Activated naive CD4-positive, alpha-beta T cell treated with Interleukin-2 at 50 U/mL for 16 hours (primary cell): ENCODE measurements at places on chromosomes 3 and 15.
A peak's percentile ranks its signal among the peaks of the same experiment; 100 is the strongest.

- no peak for DNase-seq
Observed at GRCh38 chr15:80441041-80441440, 36.9 kb downstream of the ARNT2 start.

GRCh38 chr3:111476701-111477100 lies 65.3 kb upstream of the CD96 start:
- no peak for DNase-seq

DNA sequence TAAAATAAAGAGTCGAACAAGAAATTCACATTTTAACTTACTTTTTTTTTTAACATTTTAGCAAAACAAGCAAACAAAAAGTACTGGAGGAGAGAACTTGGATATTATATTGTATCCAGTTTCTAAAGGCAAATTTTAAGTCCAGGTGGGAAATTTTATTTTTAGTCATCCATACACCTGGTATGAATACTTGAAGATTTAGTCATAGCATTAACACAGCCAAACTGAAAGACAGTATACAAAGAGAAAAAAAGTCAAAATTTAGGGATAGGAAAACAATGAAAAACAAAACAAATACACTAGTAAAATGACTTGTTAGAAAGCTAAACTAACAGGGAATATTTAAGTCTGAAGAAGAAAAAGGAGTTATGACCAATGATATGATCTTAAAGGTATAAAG lies 69.1 kb downstream of the PROS1 start:
- DNase-seq, result no peak

DNA sequence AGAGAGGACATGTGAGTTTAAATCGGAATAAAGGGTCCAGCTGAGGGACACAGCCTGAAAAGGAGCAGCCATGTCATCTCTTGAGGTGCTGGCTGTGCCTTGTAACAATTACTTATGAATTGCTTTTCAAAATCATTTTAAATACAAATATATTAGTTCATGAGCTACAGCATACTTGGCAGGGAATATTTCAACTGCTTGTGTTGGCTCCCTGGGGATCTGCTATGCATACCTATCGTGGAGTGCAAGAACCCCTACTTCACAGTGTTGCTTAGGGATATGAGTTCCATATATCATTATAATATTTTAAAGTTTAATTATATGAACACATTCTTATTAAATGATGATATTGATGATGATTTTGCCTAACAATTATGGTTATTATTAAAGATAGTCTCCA lies 19.1 kb upstream of the P2RY14 start:
- DNase-seq, result no peak

GRCh38 chr15:31147456-31147855 lies 45.9 kb upstream of the TRPM1 start:
- DNase-seq, result no peak

- no peak for DNase-seq
Observed at GRCh38 chr3:9615003-9615628, 34.2 kb upstream of the MTMR14 start.

GRCh38 chr3:182400838-182401237 lies 392.5 kb upstream of the ATP11B start:
- no peak for DNase-seq

DNA sequence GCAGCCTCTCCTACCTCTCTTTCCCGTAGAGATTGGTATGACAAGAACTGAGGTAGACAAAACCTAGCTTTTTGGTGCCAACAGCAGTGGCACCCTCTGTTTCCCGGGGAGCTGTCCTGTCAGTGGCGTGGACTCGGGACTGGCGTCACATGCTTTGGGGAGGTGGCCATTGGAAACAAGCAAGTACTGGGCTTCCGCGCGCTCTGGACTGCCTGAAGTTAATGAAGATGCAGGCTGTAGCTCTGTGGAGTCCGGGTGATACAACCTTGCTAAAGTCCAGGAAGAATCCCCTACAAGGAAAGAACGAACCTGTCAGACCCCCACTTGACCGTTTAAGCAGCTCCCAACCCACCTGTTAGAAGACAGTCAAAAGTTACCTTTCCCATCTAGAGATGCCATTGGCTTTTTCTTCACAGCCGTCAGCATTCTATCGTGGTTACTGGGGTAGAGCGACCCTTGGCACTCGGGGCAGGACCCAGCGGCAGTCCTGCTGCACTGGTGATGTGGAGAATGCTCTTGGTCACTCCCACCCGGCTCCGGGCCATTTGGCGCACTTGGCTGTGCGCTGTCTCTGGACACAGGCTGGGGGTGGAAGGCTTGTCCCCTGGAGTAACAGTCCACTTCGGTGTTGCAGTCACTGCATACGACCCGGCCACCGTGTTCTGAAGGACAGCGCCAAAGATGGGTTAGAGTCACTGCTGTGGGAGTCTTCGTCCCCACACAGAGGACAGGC lies 120.5 kb downstream of the LRIG1 start:
- no peak for DNase-seq

- DNase-seq, result peak; percentile 8
Observed at GRCh38 chr3:32340039-32340438, 51.6 kb upstream of the CMTM7 start.

GRCh38 chr3:193416629-193417028 lies 38.1 kb upstream of the ATP13A5 start:
- no peak for DNase-seq

GRCh38 chr15:43278869-43279268 lies 12.1 kb upstream of the TGM5 start:
- DNase-seq, result no peak
